Aorta (tissue), 5 donors: ENCODE measurements at places on chromosomes 13 and 19. TPM values are rescaled to one million over a fixed set of nuclear protein-coding genes. Genes with fewer than 3 reads are reported as not detected.
A peak's percentile ranks its signal among the peaks of the same experiment; 100 is the strongest.

Gene GPATCH1
- total RNA-seq, result 7.9 TPM

Gene CD33
- total RNA-seq, result 15.0 TPM

Gene ELAVL1
- total RNA-seq, result 48.5 TPM

Gene SHISA7
- not detected for total RNA-seq

Gene ZNF497
- total RNA-seq, result 0.87 TPM

Gene PCDH9
- 6.3 TPM for total RNA-seq

DNA sequence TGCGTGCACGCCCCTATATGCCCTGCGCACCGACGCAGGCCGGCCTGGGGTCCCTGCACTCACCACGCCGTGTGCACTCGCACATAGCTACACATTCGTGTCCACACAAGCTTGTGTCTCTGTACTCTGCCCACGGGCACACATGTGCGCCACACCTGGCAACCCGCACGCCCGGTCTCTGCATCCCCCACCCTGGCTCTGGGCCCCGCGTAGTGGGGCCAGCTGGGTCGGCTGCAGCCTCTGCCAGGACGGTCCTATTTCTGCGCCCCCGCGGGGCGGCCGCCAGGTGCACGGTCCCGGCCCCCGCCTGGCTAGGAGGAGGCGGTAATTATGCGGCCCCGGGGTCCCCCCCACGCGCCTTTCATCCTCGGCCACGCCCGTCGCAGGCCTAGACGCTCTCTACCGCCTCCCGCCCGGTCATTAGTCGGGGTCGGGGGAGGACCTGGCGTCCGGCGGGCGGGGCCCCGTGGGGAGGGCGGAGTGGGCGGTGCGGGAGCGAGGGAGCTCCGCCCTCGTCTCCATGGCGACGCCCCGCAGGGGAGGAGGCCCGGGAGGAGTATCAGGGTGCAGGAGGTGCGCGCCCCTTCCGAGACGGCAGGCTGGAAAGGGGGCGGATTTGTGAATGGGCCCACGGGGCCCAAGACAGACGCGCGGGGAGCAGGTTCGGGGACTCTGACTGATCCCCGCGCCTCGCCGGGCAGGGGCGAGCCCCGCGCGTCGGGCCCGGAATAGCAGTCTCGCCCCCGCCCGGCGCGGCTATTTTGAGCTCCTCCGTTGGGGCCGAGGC is 2.8 kb upstream of the CIRBP start:
- H3K27me3 ChIP-seq, result no peaks in the 10 kb centered on the region
- no peaks in the 10 kb centered on the region for H3K4me1 ChIP-seq
- peak overlapping the region; percentile 72 for H3K27ac ChIP-seq
- peak; percentile 92 for DNase-seq

- DNase-seq, result no peak
- no peak overlapping the region for H3K4me3 ChIP-seq
- no peaks in the 10 kb centered on the region for H3K27me3 ChIP-seq
- H3K4me1 ChIP-seq, result no peaks in the 10 kb centered on the region
- H3K27ac ChIP-seq, result no peak overlapping the region
These were observed 10.7 kb upstream of the CACNG6 start for GRCh38 chr19:53980539-53981375.

- no peak for DNase-seq
- H3K4me3 ChIP-seq, result no peak overlapping the region
- no peaks in the 10 kb centered on the region for H3K36me3 ChIP-seq
- H3K27me3 ChIP-seq, result no peaks in the 10 kb centered on the region
- no peaks in the 10 kb centered on the region for H3K4me1 ChIP-seq
- no peak overlapping the region for H3K27ac ChIP-seq
These were observed 45.9 kb downstream of the SPTBN4 start for GRCh38 chr19:40512473-40513344.

GRCh38 chr13:95896301-95896700 is 156.9 kb downstream of the UGGT2 start:
- no peak overlapping the region for H3K27ac ChIP-seq
- no peaks in the 10 kb centered on the region for H3K36me3 ChIP-seq
- no peaks in the 10 kb centered on the region for H3K4me1 ChIP-seq
- no peak for DNase-seq

DNA sequence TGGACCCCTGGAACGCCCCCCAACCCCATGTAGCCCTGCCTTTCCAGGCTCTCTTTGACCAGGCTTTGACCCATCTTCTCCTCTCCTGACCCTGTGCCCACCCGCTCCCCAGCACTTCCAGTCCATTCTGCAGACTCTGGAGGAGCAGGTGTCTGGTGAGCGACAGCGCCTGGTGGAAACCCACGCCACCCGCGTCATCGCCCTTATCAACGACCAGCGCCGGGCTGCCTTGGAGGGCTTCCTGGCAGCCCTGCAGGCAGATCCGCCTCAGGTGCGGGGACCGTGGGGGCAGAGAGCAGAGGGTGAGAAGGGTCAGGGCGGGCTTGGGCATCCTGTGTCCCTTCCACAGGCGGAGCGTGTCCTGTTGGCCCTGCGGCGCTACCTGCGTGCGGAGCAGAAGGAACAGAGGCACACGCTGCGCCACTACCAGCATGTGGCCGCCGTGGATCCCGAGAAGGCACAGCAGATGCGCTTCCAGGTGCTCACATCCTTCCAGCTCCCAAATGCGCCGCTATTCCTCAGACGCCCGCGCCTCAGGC is 6.1 kb downstream of the APLP1 start:
- H3K4me1 ChIP-seq, result no peaks in the 10 kb centered on the region
- H3K27me3 ChIP-seq, result no peaks in the 10 kb centered on the region
- H3K27ac ChIP-seq, result no peak overlapping the region
- no peak overlapping the region for H3K4me3 ChIP-seq
- H3K36me3 ChIP-seq, result no peaks in the 10 kb centered on the region
- DNase-seq, result no peak

DNA sequence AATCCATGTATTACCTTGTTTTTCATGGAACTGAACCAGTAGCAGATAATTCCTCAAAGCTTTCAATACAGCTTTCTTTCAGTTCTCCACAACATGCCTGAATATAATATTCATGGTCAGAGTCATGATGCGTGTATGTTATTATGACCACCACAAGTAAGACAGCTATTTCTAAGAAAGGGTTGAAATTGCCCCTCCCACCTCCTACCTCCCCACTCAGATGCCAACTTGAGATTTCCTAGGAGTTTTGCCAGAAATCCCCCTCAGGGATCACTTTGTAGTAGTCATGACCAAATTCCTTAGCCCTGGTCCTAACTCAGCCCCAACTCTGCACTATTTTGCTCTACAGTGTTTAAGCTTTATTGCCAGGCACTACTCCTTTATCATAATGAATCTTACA is 69.9 kb upstream of the RAP2A start:
- no peaks in the 10 kb centered on the region for H3K4me1 ChIP-seq
- H3K36me3 ChIP-seq, result no peaks in the 10 kb centered on the region
- H3K27me3 ChIP-seq, result no peaks in the 10 kb centered on the region
- DNase-seq, result no peak
- H3K27ac ChIP-seq, result no peak overlapping the region
- no peak overlapping the region for H3K4me3 ChIP-seq

- DNase-seq, result no peak
- no peaks in the 10 kb centered on the region for H3K4me1 ChIP-seq
- H3K27ac ChIP-seq, result no peak overlapping the region
- no peaks in the 10 kb centered on the region for H3K27me3 ChIP-seq
These were observed 730 bp downstream of the NRTN start for GRCh38 chr19:5805462-5806132.

DNA sequence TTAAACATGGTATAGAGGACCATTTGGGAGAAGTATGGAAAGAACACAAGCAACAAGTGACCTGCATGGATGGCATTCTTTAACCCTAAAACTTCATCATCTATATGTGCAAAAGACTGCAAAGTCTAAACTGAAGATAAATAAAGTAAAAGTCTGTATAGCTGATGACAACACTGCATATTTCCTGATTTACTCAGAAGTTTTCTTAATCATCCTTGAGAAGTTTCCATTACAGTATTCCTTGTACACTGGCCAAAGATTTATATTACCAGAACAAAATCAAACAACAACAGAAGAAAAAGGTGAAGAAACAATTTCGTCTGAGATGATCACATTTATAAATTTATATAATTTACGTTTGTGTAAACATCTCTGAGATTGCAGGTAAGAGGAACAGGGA is 805.7 kb downstream of the PCDH9 start:
- H3K27ac ChIP-seq, result no peak overlapping the region
- H3K27me3 ChIP-seq, result no peaks in the 10 kb centered on the region
- no peak for DNase-seq

DNA sequence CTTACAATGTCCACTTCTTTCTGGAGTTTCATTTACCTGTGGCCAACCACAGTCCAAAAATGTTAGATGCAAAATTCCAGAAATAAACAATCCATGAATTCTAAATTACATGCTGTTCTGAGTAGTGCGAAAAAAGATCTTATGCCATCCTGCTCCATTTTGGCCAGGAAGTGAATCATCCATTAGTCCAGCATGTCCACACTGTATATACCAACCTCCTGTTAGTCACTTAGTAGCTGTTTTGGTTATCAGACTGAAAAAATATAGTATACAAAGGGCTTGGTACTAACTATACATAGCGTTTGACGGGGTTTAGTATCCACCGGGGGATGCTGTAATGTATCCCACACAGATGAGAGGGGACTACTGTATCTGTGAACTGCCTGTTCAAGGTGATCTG is 618.0 kb upstream of the ARGLU1 start:
- no peaks in the 10 kb centered on the region for H3K36me3 ChIP-seq
- H3K27me3 ChIP-seq, result no peaks in the 10 kb centered on the region
- no peak for DNase-seq

GRCh38 chr19:36939153-36939552 is 23.0 kb downstream of the ZNF568 start:
- H3K27ac ChIP-seq, result no peak overlapping the region
- DNase-seq, result no peak
- no peak overlapping the region for H3K4me3 ChIP-seq
- no peaks in the 10 kb centered on the region for H3K4me1 ChIP-seq
- no peaks in the 10 kb centered on the region for H3K27me3 ChIP-seq

- H3K36me3 ChIP-seq, result no peaks in the 10 kb centered on the region
- peak overlapping the region; percentile 48 for H3K4me3 ChIP-seq
- no peaks in the 10 kb centered on the region for H3K4me1 ChIP-seq
- H3K27ac ChIP-seq, result no peak overlapping the region
- no peak for DNase-seq
These were observed 4.0 kb upstream of the PRAM1 start for GRCh38 chr19:8506402-8506957.

DNA sequence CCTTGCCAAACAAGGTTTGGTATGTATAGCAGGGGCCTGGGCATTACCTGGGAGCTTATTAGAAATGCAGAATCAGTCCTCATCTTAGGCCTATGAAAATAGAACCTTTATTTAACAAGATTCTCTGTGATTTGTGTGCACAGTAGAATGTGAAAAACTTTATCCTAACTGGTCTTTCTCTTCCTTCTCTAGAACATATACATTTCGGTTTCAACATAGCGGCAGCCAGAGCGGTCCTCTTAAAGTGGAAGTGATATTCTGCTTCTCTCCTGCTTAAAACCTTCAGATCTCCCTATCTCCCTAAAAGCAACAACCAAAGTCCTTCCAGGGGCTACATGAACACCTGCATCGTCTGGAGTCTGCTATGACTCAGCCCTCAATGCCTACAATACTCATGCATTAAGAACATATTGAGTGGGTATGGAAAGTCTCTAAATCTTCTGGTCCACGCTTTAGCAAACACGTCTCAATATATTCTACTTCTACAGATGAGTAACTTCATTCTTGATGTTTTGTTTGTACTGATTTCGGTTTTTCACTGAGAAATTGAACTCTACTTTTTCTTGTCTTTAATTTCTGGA is 84.5 kb downstream of the SPRY2 start:
- no peaks in the 10 kb centered on the region for H3K36me3 ChIP-seq
- H3K27ac ChIP-seq, result no peak overlapping the region

DNA sequence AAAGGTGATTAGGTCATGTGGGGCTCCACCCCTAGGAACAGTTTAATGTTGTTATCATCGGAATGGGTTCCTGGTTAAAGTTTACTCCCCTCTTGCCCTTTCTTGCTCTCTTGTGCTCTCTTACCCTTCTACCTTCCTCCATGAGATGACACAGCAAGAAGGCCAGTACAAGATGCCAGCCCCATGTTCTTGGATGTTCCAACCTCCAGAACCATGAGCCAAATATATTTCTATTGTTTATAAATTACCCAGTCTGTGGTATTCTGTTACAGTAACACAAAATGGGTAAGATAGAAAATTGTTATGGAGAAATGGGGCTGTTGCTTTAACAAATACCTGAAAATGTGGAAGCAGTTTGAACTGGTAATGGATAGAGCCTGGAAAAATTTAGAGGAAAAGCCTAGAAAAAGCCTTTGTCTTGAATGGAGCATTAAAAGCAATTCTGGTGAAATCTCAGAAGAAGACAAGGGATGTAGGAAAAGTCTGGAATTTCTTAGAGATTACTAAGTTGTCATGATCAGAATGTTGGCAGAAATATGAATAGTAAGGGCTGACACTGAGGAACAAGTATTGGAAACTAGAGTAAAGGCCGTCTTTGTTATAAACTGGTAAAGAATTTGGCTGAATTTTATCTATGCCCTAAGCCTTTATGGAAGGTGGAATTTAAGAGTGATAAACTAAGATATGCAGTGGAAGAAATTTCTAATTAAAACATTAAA is 53.5 kb upstream of the TSC22D1 start:
- H3K27me3 ChIP-seq, result no peaks in the 10 kb centered on the region
- peak overlapping the region; percentile 40 for H3K27ac ChIP-seq
- H3K4me1 ChIP-seq, result no peaks in the 10 kb centered on the region
- no peak for DNase-seq
- H3K36me3 ChIP-seq, result no peaks in the 10 kb centered on the region
- H3K4me3 ChIP-seq, result no peak overlapping the region

DNA sequence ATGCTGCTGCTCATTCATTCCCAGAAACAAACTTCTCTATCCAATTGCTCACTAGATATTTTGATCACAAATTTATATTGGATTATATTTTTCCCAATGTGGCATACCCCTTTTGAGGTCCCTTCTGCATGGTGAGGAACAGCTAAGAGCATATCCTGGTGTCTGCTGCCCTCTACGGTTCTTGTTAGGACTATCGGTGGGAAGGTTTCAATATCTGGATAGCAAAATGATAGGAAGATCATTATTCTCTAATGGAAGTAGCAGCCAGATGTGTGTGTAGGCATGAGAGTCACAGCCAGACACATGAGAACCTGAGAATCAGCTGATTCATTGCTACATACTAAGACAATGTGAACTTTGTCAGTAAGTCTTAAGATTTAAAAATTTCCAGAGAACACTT is 1422.4 kb upstream of the MIR17HG start:
- H3K4me3 ChIP-seq, result no peak overlapping the region
- no peak for DNase-seq
- no peaks in the 10 kb centered on the region for H3K4me1 ChIP-seq
